SK-N-SH (cell line): ENCODE measurements at places on chromosomes 2 and 18.

GRCh38 chr18:41949206-41949920 lies 5.7 kb upstream of the PIK3C3 start:
- no peak for DNase-seq

DNA sequence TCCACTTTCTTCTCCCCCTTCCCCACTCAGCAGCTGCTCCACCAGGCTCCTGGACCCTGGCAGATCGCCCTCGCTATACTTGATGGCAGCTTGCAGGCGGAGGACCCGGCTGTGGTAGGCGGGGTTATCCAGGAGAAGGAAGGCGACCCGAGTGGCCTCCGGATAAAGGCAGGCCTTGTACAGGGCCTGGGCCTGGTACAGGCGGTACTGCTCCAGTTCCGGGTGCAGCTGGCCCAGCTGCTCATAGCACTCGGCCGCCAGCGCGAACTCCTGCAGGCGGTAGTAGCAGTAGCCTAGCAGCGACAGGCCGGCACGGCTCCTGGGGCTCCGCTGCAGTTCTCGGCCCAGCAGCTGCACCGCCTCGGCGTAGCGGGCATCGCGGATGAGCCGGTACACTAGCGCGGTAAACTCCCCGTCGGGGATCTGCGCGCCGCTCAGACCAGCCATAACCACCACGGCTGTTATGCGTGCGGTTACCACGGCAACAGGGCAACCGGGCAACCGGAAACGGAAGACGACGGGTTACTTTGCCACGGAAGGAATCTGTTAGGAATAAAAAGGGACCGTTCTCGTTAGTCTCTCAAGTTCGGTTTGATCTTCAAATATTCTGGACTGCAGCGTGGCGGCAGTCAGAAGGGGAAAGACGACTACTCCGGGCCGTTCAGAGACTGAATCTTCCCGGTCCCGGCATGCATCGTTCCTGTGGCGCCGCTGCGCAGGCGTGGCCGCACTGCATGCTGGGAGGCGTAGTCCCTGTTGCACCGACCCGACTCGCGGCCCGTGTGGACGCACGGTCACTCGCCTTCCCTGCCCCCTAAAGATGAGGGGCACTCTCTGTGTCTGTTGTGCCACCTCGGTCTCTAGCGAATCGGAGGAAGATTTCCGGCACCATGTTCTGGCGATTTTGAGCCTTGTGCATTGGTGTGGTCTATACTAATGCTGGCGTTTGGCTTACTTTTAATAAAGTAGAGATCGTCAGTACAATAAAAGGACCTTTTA lies 226.0 kb downstream of the AGPS start:
- peak; percentile 92 for DNase-seq

DNA sequence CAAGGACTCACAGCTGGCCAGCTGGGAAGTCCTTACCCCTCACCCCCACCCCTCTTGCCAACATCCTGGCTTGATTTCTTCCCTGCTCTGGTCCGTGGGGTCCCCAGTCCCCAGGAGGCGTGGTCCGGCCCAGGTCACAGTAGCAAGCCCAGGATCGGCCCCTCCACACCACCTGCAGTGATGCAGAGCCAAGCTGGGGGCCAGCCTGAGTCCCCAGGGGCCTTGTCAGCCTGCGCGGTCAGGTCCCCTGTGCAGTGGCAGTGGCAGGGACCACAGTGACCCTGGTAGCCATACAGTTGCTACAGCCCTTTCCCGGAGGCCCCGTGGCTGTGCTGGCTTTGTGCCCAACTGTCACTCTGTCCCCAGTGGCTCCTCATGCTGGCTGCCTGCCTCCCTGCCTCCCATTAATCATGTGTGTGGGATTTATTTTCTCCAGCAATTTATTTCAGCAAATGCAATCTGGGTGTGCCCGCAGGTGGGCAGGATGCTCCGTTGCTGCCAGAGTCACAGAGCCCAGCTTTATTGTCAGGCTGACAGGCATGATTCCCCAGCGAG lies 8.8 kb upstream of the PRSS56 start:
- peak; percentile 68 for DNase-seq

- DNase-seq = no peak
These were observed 44.5 kb downstream of the COMMD1 start for GRCh38 chr2:61949714-61950560.

- DNase-seq = no peak
These were observed 1971.0 kb upstream of the LRRTM1 start for GRCh38 chr2:82275599-82275998.

DNA sequence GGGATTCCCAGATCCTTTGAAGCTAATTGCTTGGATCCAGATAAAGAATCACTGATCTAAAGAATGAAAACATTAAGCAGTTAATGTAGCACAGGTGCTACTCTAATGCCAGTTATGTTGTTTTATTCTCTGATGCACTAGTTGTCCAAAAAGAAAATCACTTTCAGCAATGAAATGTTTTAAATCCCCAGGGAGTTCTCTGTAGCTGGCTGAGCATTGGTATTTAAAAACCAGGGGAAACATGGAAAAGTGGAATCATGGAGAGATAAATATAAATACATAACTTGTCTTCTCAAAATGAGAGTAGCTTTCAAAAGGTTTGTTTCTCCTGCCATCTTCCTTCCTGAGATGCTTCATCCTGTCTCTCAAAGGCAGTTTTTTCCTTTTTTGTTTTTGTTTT lies 37.7 kb downstream of the CD302 start:
- no peak for DNase-seq

GRCh38 chr2:96241227-96241626 lies 24.6 kb downstream of the TMEM127 start:
- DNase-seq = no peak

DNA sequence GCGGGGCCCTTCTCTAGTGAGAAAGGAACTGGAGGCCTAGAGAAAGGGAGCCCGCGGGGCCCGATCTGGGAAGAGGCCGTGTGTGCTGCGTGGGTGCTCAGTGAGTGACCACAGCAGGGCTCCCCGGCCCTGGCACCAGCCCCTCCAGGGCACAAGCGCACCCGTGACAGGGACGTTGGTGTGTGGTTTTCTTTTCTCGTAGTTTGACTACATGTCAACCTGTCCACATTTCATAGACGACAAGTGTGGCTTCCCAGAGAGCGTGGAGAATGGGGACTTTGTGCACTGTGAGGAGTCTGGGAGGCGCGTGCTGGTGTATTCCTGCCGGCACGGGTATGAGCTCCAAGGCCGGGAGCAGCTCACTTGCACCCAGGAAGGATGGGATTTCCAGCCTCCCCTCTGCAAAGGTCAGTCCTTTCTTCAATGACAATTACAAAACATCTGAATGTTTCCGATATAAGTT lies 83.1 kb downstream of the TPO start:
- no peak for DNase-seq

DNA sequence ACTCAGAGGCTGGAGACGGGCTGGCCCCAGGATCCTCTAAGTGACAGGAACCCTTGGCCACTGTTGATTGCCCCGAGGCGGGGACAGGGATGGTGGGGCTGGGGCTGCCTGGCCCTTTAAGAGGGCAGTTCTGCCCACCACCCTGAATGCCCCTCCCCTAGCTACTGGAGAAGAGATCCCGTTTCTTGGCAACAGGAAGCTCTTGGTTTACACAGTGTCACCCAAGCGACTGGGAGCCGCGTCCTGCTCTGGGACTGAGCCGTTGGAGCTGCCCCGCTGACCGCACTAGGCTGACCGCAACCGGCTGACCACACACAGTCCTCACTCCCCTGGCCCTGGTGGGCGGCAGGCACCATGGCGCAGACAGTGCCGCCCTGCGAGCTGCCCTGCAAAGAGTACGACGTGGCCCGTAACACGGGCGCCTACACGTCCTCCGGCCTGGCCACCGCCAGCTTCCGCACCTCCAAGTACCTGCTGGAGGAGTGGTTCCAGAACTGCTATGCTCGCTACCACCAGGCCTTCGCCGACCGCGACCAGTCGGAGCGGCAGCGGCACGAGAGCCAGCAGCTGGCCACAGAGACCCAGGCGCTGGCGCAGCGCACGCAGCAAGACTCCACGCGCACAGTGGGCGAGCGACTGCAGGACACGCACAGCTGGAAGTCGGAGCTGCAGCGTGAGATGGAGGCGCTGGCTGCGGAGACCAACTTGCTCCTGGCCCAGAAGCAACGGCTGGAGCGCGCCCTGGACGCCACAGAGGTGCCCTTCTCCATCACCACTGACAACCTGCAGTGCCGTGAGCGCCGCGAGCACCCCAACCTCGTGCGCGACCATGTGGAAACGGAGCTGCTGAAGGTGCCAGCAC lies at the start of gene TEKT4:
Gene TEKT4 (plus strand): TSS at position 205 of the 862 bp plus-strand sequence. CDS start 150 bp downstream, at position 355.
- DNase-seq = peak; percentile 10

DNA sequence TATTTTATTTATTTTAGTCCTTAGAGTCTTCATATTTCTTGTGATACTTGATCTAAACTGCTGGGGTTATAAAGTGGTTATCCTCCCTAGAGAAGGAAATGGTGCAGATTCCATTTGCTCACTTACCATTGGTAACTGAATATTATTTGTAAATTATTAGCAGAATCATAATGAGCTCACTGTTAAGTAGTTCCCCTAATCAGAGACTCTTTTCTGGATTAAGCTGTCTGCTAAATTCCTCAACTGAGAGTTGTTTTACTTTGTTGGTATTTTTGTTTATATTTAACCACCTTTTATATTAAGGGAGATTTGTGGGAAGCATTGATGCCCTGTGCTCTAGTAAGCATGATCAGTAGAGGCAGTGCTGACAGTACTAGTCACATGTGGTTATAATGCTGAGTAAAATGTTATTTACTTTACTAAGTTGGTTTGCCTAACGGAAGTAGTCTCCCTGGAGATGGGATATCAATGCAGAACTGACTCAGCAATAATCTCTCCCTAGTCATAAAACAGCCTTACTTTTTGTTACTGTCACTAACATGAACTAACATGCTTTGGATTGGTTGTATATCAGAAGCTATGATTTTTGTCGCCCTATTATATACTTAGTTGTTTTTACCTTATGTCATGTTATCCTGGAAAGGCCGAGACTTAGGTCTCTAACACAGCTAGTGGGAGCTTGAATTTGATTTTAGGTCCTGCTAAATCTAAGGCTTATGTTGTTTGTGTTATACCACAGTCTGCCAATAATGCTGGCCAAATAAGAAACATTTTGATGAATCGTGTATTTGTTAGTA lies 166.7 kb downstream of the MCFD2 start:
- DNase-seq = no peak

DNA sequence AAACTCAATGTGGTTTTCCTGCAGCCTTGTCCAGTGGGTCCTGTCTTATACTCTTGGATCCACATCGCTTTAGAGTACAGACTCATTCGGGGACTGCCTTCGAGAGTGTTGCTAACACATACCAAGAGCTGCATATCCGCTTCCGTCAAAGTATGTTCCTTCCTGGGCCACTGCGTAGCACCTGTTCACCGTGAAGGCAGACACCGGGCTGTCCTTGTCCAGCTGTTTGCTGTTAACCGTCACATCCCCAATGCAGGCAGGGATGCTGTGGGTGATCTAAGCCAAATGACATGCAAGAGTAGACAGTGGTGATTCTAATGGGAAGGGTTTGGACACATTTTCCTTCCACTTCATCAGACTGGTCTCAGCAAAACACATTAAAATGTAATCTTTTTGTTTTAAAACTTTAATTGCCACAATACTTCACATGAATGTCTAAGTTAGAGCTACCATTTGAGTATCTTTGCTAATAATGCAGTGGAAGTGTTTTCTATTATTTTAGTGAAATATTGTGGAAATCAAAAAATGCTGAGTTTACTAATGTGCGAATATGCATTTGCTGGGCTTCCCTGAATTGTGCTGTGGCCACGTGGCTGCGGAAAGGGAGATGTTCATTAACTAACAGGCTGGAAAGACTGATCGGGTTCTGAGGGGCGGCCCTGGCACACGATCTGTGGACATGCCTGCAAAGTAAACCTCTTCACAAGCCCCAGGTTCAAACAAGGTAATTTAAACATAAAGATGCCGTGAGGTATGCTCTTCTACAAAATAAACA lies 169.1 kb downstream of the LAMA1 start:
- DNase-seq = no peak

DNA sequence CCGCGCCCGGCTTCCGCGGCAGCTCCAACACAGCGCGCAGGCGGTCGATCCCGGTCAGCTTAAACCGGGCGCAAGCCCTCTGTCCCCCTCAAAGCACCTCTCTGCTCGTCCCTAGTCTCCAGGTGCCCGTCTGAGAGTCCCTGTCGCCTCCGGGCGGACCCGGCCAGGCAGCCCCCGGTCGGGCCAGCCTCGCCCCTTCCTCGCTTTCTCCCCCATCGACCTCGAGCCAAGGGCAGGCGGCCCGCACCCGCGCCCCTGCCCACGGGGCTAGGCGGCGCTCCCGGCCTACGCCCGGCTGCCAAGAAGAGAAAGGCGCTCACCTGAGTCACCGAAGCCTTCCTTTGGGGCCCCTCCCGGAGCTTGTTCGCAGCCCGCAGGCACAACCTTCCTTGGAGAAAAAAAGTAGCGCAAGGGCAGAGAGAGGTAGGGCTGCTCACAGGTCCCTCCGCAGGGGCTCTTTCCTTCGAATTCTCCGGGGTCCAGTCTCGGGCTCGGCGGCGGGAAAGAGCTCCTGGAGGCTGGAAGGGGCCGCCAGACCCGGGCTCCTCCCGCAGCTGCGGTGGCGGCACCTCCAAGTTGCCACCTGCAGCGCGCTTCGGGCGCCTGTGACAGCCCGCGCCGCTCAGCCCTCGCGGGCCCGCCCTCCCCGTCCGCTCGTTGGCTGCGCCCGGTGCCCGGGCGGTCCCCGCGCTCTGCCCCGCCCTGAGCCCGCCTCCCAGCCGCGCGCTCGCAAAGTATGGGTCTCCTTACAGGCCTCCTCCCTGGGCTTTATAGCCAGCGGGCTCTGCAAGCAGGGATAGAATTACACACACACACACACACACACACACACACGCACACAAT lies 86.5 kb upstream of the EPB41L3 start:
- DNase-seq = peak; percentile 82

DNA sequence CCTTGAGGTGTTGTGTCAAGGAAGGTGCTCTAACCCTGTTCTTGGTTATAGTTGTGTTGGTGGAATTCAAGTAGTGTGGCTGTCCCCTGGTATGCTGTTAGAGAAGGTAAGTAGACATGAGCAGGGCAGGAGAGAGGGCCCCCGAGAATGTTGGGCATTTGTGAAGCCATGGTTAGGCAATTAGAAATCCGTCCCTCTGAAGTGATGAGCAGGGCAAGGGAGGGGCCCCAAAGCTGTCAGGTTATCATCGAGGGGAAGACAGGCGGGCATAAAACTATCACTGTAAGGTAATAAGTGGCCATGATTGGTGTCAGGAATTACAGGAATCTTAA lies 5.2 kb downstream of the XRCC5 start:
- DNase-seq = no peak

- DNase-seq = no peak
These were observed 47.2 kb downstream of the MEP1B start for GRCh38 chr18:32237049-32237448.
